ENCODE measurements at places on chromosomes 5 and 9. TPM values are rescaled to one million over a fixed set of nuclear protein-coding genes. Genes with fewer than 3 reads are reported as not detected.

- DNase-seq: no peak
These were observed 206.9 kb downstream of the FSTL4 start for GRCh38 chr5:133405275-133406034.

DNA sequence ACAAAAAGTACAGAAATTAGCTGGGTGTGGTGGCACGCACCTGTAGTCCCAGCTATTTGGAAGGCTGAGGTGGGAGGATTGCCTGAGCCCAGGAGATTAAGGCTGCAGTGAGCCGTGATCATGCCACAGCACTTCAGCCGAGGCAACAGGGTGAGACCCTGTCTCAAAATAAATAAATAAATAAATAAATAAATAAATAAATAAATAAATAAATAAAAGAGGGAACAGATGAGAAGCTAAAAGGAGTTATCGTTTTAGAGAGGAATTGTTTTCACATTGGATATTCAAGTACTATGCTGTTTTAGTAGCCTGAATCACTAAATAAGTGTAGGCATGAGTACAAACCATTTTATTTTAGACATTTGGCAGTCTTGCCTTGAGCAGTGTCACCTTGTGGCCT, 151.7 kb downstream of the UNC13B start:
- no peak for DNase-seq

GRCh38 chr5:96861076-96861475, 15.2 kb upstream of the ERAP2 start:
- DNase-seq: no peak

DNA sequence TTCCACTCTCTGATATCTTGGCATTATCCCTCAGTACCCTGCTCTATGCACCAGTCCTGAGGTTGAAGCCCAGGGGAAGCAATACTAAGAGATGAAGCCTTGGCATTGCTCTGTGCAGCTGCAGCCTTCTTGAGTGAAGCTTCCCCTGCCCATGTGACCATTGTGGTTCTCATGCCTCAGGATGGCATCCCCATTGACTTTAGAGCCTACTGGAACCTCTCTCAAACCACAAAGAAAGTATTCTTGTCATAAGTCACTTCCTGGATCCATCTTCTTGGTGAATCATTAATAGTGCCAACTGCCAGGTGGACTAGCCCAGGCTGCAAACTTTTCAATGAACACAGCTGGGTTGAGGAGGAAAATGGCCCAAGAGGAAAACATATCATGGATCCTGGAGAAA, 283.9 kb upstream of the RFX3 start:
- DNase-seq: peak; percentile 83

DNA sequence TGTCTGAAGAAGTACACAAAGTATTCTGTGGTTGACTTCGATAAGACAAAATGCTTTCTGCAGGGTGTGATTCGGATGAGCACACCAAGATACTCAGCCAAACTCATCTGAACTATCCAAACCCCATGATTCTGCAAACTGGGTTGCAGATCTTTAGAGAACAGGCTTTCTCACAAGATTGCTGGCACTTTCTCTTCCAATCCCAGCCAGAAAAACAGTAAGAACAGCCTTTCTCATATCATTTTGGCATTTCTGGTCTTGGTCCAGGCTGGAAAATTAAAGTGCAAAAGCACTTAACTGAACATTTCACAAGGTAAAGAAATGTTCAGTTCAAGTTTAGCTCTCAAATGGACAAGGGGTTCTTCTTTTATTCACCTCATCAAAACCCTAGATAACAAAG, 269.1 kb downstream of the NR2F1-AS1 start:
- DNase-seq: no peak

The STK32A gene
- total RNA-seq: 0.63 TPM

All from epithelial cell of proximal tubule (primary cell).